ENCODE measurements at places on chromosomes 16 and 17. TPM values are rescaled to one million over a fixed set of nuclear protein-coding genes. Genes with fewer than 3 reads are reported as not detected.

DNA sequence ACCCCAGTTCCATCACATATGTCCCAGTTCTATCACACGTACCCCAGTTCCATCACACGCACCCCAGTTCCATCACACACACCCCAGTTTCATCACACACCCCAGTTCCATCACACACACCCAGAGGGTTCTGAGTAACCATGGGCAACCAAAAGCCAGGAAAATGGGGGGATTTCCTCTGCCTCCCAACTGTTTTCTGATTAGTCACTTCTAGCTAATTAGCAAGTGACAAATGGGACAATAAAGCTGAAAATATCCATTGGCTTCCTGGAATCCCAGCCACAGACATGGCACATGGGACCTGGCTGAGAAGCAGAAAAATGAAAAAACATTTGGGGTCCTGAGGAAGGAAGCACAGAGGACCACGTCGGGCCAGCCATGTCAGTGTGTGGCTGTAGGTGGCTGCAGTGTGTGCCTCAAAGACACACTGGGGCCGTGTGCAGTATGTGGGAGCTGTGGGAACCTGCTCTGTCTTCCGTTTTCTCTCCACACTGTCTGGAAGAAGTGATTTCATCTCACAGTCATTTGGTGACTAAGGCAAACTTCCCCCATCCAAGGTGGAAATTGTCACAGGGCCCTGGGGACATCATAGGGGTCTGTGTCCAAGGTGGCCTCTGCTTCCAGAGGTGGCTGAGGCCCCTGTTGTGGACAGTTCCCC is 106.7 kb downstream of the CMIP start:
- DNase-seq = peak; percentile 51
- H3K4me3 ChIP-seq = no peak overlapping the region
- H3K27me3 ChIP-seq = no peaks in the 10 kb centered on the region
- peaks cover 46% of the 10 kb centered on the region for H3K4me1 ChIP-seq

DNA sequence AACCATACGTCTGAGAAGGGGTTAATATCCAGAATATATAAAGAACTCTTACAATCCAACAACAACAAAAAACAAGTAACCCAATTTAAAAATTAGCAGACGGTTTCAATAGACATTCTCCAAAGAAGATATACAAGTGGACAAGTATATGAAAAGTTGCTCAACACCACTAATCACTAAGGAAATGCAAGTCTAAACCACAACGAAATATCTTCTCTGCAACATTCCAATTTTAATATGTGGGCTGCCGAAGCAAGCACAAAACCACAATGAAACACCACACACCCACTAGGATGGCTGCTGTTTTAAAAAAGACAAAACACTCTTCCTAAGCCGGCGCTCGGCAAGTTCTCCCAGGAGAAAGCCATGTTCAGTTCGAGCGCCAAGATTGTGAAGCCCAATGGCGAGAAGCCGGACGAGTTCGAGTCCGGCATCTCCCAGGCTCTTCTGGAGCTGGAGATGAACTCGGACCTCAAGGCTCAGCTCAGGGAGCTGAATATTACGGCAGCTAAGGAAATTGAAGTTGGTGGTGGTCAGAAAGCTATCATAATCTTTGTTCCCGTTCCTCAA is 5.9 kb upstream of the SLC13A2 start:
- H3K27me3 ChIP-seq = peaks cover 21% of the 10 kb centered on the region
- no peaks in the 10 kb centered on the region for H3K36me3 ChIP-seq
- H3K4me1 ChIP-seq = peaks cover 18% of the 10 kb centered on the region
- no peak overlapping the region for H3K27ac ChIP-seq
- no peak overlapping the region for H3K4me3 ChIP-seq

- H3K27me3 ChIP-seq = peaks cover 1% of the 10 kb centered on the region
- peaks cover 4% of the 10 kb centered on the region for H3K36me3 ChIP-seq
- no peak for DNase-seq
Observed at GRCh38 chr16:84339311-84339710, 29.0 kb upstream of the ATP2C2 start.

Gene RUNDC3A
- not detected for total RNA-seq

DNA sequence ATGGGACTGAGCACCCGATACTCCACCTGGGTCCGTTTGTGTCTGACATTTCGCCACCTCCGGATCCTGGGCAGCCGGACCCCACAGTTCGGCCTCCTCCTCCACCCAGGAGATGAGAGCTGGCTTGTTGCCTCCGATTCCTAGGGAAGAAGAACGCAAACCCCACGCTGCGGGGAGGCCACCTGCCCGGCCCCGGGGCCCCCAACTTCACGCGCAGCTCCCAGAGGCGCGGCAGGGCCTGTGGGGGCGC is 542 bp downstream of the ZNF764 start:
- peak overlapping the region; percentile 89 for H3K4me3 ChIP-seq
- peak overlapping the region; percentile 96 for H3K27ac ChIP-seq
- peaks cover 43% of the 10 kb centered on the region for H3K4me1 ChIP-seq
- H3K27me3 ChIP-seq = no peaks in the 10 kb centered on the region
- no peak for DNase-seq

Gene ZNF597
- 2.1 TPM for total RNA-seq

Gene CEP131
- total RNA-seq = 11.3 TPM

GRCh38 chr16:84988328-84989080 is 22.8 kb downstream of the ZDHHC7 start:
- peaks cover 29% of the 10 kb centered on the region for H3K4me1 ChIP-seq
- no peak overlapping the region for H3K4me3 ChIP-seq
- DNase-seq = no peak
- H3K36me3 ChIP-seq = peaks cover 46% of the 10 kb centered on the region

Gene TEDC2
- 24.3 TPM for total RNA-seq

Gene GPR179
- 0.02 TPM for total RNA-seq

Gene PLD2
- total RNA-seq = 19.3 TPM

- peak; percentile 14 for DNase-seq
- peaks cover 21% of the 10 kb centered on the region for H3K36me3 ChIP-seq
- no peaks in the 10 kb centered on the region for H3K27me3 ChIP-seq
- H3K4me3 ChIP-seq = no peak overlapping the region
- H3K27ac ChIP-seq = peak overlapping the region; percentile 16
Observed at GRCh38 chr17:38921756-38922411, 3.5 kb upstream of the LASP1NB start.

Gene PLXDC1
- total RNA-seq = 2.2 TPM

- no peaks in the 10 kb centered on the region for H3K4me1 ChIP-seq
- H3K27me3 ChIP-seq = no peaks in the 10 kb centered on the region
- H3K4me3 ChIP-seq = no peak overlapping the region
- no peak overlapping the region for H3K27ac ChIP-seq
Observed at GRCh38 chr17:78517421-78517820, 59.8 kb downstream of the DNAH17 start.

DNA sequence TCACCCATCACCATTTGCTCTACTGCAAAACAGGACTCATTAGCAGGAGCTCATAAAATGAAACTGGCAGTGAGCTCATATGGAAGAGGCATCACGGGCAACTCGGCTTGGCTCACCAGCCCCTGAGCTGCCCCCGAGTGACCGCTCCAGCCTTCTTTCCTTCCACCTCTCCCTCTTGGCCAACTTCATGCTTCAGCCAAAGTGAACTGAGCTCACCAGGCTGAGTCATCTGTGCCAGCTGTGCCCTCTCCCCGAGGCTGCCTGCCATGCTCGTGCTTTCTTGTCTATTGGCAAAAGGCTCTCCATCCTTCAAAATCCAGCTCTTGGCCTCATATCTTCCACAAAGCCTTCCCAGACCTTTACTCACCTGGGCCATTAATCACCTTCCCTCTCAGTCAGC is 391.4 kb downstream of the WWOX start:
- H3K4me1 ChIP-seq = no peaks in the 10 kb centered on the region
- H3K27me3 ChIP-seq = no peaks in the 10 kb centered on the region
- no peak for DNase-seq
- H3K36me3 ChIP-seq = no peaks in the 10 kb centered on the region
- no peak overlapping the region for H3K27ac ChIP-seq
- H3K4me3 ChIP-seq = no peak overlapping the region

Data from activated CD4-positive, alpha-beta memory T cell treated with anti-CD3 and anti-CD28 coated beads for 36 hours (primary cell).